ENCODE measurements at places on chromosomes 6 and 20.

DNA sequence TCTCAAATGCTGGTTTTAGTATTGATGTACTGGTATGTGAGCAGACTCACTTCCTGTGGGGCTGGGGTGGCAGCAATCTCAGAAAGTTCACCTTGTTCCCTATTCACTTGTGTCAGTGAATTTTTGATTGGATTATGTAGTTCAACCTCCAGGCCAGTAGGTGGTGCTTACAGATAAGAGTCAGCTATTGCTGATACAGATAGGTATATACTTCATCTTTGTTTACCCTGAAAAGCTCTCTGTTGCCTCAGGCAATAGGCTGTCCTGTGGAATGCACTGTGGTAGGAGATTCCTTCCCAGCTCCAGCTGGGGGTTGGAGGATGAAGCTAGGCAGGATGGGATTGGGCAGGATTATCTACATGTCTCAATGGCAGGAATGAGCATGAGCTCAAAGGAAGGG is 851.2 kb upstream of the EYS start:
- DNase-seq, result no peak

GRCh38 chr20:18988701-18989100 is 175.1 kb downstream of the SCP2D1 start:
- DNase-seq, result no peak

DNA sequence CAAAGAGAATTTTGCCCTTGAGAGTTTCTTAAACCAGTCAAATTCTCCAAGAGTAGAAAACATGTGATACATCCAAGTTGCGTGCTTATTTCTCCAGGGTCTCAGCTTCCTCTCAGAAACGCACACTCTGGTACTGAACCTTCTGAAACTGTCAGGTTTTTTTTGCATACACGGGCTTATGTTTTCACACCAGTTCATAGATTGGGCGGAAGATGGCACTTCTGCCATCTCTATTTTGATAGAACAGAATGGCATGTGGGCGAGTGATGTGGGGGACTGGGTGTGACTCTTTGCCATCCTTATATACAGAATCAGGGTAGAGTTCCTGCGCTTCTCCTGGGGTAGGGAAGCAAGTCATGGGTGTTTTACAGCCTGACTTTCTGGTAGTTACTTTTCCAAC is 56.4 kb downstream of the ADTRP start:
- no peak for DNase-seq

DNA sequence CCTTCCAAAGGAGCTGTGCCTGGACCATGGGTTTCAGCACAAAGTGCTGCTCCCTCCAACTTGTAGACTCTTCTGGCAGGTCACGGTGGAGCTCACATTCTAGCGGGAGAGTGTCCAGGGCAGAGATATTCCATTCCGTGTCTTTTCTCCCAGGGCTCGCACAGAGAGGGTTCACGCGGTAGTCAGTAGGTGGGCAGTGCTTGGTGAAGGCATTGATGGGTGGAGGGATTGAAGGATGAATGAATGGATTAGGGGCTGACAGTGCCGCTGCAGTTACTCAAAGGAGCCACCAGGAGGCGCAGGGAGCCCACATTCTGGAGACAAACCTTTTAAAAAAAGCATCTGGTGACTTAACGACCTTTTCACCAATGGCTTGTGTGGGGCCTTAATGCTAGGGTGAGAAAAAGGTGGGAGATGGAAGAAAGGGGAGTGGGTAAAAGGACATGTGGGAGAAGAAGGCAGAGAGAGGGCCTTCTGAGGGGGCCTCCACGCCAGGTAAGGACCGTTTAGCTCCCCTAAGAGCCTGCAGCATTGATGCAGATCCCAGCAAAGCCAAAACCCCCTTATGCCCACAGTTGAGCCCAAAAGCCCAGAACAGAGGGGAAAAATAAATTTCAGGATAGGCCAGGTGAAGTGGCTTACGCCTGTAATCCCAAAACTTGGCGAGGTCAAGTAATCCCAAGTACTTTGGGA is 17.5 kb upstream of the FAM110A start:
- DNase-seq, result peak; percentile 68

DNA sequence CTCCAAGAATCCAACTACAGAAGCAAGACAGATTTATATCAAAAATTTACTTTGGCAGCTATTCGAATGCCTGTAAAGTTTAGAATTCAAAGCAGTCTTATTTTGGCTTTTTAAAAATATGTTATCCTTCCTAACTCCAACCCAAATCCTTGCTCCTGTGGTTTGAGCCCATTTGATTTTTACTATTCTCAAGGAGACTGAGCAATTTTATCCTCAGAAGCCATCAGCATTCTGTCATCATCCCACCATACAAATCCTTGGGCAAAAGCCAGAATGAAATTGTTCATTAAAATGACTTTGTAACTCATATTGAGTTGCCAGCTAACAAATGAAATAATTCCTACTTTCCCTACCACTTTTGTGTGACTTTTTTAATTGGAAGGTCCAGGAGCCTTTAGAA is 392.8 kb downstream of the ADGRB3 start:
- DNase-seq, result no peak

GRCh38 chr6:18148304-18149025 is 6.4 kb downstream of the TPMT start:
- no peak for DNase-seq

DNA sequence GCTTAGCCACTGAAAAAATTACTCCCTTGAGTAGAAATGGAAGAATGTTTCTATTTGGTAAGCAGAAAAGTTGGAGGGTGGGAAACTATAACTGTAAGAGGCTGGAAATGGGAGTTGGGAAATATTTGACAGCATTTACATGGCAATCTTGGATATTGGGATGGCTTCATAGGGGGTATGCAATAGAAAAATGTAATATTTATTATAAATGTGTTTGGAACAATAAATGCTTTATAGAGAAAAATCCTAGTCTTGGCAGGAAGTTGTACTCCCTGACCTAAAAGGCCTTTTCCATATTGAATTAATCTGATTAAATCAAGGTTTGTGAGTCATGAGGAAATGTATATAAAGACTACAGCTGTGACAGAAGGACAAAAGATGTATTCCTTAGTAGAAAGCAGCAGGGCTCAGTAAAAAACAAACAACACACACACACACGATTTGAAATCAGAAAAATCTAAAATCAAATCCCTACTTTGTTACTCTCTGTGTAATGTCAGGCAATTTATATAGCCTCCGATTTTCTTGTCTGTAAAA is 272.3 kb downstream of the CD109 start:
- no peak for DNase-seq

DNA sequence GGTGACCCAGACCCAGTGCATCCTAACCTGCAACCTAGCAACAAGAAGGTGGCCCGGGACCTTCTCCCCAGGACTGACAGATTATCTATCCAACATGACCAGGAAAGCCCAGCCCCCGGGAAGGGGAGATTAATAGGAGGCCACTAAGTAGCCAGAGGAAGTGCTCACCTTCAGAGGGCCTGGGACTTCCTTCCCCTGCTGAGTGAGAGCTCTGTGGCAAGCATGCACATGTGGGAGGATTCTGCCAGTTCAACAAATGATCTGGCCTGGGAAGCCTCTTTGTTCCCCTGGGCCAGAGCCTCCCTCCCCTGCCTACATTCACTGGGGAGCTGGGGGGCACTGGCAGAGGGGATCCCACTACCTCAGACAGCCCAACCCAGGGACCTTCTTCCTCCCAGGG is 39.6 kb downstream of the SHLD1 start:
- DNase-seq, result no peak

DNA sequence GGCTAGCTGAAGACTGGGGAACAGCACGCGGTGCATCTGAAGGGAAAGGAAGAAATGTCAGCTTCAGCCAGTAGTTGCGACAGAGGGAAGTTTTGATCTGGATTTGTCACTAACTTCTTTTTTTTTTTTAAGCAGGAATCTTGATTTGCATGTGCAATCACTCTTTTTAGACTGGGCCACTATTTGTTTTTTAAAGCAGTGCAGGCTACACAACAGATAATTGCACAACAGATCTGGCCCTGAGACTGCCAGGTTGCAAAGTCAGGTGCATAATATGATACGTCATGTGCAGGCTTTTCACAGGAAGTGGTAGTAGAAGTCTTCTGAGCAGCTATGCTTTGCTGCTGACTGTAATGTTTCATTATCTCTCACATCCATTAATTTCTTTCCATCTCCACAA is 13.5 kb downstream of the PFDN4 start:
- peak; percentile 19 for DNase-seq

DNA sequence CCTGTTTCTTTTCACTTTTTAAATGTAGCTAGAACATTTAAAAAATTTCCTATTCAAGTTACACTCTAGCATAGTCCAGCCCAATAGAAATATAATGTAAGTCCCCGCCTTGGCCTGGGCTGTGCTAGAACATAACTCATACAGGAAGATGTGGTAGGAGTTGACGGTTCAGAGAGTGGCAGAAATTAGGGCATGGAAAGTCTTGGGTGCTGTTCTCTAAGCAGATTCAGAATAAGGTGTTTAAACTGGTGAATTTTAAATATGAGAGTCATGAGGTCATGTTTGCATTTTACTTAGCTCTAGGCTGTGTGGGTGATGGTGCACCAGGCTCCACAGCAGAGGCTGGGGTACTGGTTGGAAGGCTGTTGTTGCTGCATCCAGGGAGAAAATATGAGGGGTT is 256.5 kb downstream of the FARS2 start:
- peak; percentile 61 for DNase-seq

- DNase-seq, result no peak
Observed at GRCh38 chr20:13900496-13900895, 89.9 kb downstream of the SEL1L2 start.

DNA sequence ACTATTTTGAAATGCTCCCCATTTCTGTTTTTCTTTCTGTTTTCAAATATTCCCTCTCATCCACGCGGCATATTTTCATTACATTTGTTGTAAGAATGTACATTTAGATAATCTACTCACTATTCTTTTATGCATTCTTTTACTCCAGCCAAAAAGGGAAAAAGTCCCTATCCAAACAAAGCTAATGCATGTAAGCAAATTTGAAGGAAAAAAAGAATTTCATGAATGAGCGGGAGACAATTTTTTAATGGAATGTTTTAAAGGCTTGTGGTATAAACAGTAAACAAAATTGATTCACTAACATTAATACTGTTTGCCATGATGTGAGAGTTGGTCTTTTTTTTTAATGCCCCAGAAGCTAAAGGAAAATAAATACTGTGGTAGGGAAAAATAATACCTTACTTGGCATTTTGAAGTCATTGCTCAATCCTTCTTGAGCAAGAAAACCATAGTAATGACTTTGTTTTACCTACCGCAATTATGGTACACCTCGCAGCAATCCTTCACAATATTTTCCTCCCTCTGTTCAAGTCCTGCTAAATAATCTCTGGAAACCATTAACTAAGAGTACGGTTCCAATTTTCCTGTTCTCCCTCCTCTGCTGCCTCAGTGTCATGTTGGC is 79.0 kb downstream of the BACH2 start:
- DNase-seq, result no peak

GRCh38 chr20:21601799-21602198 is 87.9 kb upstream of the NKX2-2 start:
- no peak for DNase-seq

- no peak for DNase-seq
Observed at GRCh38 chr6:75498862-75499261, 5.3 kb upstream of the FILIP1 start.

DNA sequence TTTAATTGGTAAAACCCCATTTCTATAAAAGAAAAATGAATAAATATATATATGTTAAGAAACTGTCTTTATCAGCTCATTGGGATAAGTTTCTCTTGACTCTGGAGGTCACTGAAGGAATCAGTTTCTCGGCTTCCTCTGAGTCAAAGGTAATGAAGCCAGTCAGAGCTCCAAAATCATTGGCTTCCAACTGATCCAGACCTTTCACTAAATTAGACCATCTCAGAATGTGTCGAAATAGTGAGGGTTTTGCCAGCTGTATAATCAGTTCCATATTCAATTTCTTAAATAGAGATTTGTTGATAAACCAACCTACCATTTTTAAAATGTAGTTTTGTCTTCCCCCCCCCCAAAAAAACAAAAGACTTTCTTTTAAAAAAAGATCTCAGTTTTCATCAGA is 60.5 kb upstream of the SRSF6 start:
- DNase-seq, result no peak

DNA sequence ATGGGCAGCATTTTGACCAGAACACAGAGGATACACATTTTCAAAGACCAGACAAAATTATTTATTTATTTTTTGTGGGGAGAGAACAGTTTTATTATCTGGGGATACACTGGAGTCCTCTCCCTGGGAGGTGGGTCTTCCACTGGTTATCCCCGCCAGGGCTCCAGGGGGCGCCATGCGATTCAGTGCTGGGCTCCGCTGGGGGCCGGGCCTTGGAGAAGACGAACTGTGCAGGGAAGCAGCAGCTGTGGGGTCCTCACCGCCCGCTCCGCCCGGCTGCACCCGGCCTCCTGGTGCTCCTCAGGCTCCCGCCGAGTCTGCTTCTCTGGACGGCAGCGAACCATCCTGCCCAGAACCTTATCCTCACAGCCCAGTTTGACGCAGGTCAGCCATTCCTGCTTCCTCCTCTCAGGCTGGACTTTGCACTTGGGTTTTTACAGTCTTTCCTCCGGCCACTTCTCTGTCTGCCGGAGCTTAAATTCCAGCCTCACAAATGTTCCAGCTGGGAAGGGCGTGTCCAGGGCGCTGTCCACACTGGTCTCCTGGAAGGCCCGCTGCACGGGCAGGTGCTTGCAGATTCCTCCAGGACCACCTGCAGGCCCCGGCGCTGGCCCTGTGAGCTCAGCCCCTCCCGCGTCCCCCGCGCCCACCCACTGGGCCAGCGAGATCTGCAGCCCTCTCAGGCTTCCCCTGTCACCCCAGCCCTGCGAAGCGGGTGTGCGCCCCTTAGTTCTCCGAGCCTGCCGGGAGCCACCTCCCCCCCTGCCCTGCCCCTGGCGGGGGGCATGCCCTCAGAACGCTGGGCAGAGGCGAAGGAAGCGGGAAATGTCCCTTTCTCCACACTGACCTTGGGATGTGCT is 1830.0 kb upstream of the DEFB115 start:
- peak; percentile 30 for DNase-seq

Data from stimulated activated naive CD8-positive, alpha-beta T cell treated with anti-CD3 and anti-CD28 coated beads, Interleukin-15, amount 100 ng/mL, for 72 hours (primary cell).